ENCODE measurements at places on chromosomes 2 and 18.

- DNase-seq: peak; percentile 56
Measured at GRCh38 chr2:111219285-111219684, 98.6 kb downstream of the BCL2L11 start.

- DNase-seq: no peak
Measured at GRCh38 chr2:233853883-233854240, 473 bp downstream of the HJURP start.

GRCh38 chr2:7633566-7634153 lies 716.4 kb downstream of the RNF144A start:
- peak; percentile 47 for DNase-seq

DNA sequence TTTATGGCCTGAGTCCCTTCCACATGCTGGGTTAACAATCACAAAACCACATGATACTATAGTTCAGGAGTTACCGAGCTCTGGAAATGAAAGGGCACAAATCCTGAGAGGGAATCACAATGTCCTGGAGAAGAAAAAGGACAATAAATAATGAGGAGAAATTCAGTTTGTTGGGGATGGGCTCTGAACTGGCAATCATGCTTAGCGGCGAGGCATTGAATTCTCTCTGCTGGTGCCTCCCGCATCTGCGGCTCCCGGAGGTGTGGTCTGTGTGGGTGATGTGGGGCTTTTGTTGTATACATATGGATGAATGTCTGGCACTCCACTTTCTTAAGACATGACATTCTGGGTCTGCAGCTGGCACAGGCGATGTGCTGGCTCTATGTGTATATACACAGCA lies 46.1 kb downstream of the NRP2 start:
- DNase-seq: no peak

DNA sequence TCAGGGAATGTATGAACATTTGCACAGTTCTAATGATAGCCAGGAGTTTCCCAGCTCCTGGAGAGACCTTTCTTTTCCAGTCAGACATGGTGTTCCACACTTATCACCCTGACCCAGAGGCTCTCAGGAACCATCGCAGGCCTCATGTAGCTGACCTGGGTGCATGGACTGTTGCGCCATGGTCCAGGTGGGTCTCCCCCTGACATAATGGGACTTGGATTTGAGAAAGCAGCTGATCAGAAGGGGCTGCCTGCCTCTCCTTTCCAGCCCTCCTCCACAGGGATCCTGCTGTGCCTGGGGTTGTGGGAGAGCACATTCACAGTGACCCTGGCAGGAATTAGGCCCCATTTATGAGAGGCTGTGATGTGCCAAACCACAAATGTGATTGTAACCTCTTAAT lies 133.4 kb upstream of the ALPP start:
- no peak for DNase-seq

DNA sequence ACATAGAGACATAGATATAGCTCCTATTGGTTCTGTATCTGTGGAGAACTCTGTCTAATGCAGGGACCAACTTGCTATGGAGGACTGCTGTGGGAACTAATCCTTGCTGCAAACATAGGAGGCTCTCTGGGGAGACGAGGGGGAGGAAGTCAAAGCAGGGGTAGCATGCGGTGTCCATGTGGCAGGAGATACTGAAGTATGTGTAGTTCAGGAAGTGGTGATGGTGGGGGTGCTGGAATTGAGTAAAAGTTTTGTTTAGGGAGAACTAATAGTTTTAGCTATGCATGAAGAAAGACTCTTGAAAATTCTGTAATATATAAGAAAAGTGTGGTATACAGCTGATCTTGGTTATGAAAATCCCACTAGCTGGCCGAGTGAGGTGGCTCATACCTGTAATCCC lies 62.0 kb downstream of the ANKRD44 start:
- DNase-seq: no peak

GRCh38 chr2:47067788-47068407 lies 87.2 kb downstream of the STPG4 start:
- DNase-seq: no peak

DNA sequence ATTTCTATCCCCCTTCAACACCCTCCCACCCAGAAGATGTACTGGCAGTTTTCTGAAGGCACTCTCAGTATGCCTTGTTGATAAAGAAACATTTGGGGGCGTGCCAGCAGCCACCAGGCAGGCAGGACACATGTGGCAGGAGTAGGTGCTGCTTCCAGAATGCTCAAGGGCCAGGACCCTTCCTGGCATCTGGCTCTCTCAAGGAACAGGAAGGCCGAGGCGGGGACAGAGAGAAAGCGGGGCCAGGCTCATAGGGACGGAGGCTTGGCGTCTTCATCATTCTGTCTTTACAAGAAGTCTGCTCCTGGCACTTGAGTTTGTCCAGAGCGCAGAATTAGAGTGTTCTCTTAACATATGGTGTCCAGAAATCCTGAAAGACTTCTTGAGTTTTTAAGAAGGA lies 121.6 kb downstream of the FAM210A start:
- DNase-seq: no peak

Measured in RPMI7951 (cell line).